ENCODE measurements at places on chromosomes 7 and 10.

DNA sequence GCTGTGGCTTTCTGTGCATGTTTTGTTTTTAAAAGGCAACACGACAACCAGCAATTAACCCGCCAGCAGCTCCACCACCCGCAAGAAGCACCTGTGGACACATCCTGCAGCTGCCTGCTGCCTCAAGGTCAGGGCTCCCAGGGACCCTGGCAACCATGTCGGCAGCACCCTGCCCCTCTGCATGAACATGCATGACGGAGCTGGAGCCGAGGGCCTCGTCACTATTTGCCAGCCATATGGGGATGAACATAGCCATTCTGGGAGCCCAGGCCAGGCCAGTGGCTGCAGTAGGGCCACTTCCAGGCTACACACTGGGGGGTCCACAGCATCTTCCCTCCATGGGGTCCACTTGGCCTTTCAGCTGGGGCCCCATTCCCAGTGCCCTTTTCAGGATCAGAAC is 52.9 kb downstream of the CAMK2B start:
- DNase-seq = no peak

GRCh38 chr10:77511498-77512218 is 126.0 kb downstream of the KCNMA1 start:
- DNase-seq = no peak

DNA sequence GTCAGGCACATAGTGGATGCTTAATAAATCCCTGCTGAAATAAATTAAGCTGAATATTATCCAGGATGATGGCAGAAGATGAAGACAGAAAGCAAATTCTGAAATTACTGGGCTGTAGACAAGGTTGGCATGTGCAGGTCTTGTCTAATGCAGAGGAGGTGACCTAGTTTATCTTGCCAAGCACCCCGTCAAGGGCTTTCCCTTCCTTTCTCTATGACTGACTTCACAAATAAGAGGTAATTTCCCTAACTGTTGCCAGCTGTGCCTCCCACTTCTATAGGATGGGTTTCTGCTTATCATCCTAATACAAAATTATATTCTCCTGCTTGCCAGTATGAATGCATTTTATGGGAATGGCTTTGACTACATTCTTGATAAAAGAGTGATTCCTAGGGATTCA is 38.0 kb downstream of the LHFPL3 start:
- DNase-seq = no peak

GRCh38 chr7:138665249-138665648 is 35.9 kb downstream of the SVOPL start:
- no peak for DNase-seq

DNA sequence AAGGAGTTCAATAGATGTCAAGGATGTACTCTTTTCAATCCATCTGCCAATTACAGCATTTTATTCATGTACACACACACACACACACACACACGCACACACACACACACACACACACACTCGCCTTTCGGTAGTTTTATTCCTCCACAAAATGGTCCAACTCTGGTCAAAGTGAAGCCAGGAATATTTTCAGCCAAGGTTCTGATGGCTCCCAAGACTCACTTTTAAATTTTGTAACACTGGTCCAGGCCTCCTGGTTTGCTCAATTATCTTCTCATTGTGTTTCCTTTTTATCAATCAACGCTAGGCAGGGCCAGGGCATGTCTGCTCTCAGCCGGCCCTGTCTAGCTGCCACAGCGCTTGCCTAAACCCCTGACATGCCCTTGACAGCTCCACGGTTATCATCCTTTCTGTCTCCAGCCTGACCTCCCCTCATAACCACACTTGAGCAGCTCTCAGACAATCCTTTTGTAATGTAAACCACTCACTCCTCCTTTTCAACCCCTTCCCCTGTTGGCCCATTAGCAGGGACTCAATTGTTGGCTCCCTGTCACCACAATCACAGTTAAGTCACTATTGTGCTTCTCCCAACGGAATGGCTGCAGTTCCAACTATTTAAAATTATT is 115.1 kb downstream of the ICA1 start:
- no peak for DNase-seq

DNA sequence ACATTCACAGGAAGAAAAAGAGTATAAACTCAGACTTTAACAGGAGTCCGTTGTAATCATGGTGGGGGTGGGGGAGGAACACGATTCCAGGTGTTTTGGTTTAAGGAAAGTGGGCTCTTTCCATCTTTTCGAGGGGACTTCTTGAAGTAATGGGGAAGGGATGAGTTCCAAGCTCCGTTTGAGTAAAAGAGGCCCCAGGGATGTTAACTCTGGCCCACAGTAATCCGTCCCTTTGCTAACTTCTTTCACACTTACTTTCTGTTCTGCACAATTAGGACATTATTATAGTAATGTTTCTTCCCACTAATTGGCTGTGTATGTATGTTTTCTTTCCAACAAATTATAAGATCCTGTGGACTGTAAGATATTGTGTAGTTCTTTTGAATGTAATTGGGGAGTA is 374.4 kb downstream of the BBS9 start:
- DNase-seq = no peak

- DNase-seq = no peak
Observed at GRCh38 chr10:1575481-1576244, 161.7 kb downstream of the ADARB2 start.

DNA sequence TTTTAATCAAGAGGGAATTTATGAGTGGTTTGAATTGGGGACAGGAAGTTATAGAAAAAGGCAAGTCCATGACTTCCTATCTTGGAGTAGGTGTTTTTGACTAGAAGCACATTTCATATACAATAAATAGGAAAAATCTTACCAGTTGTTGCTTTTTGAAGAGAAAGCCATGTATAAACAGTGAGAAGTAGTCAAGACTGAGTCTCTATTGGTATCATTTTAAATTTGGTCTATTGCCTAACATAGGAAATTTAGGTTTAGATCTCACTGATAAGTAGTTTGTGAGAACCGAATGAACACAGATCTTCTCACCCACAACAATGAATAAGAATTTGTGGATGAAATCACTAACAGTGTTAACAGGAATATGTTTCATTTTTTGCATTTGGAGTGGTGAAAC is 387.2 kb downstream of the BBS9 start:
- DNase-seq = no peak

GRCh38 chr10:47318706-47319105 is 3.5 kb upstream of the GDF2 start:
- DNase-seq = no peak

- DNase-seq = no peak
Observed at GRCh38 chr10:129494176-129494575, 27.1 kb downstream of the MGMT start.

GRCh38 chr10:44627591-44628354 is 242.9 kb upstream of the CXCL12 start:
- DNase-seq = no peak

- no peak for DNase-seq
Observed at GRCh38 chr7:91128683-91129348, 135.4 kb upstream of the FZD1 start.

GRCh38 chr7:86558680-86559501 is 84.8 kb upstream of the GRM3 start:
- no peak for DNase-seq

- DNase-seq = no peak
Observed at GRCh38 chr7:133789974-133790373, 337.2 kb upstream of the LRGUK start.

- no peak for DNase-seq
Observed at GRCh38 chr7:13276977-13277376, 589.5 kb downstream of the ARL4A start.

DNA sequence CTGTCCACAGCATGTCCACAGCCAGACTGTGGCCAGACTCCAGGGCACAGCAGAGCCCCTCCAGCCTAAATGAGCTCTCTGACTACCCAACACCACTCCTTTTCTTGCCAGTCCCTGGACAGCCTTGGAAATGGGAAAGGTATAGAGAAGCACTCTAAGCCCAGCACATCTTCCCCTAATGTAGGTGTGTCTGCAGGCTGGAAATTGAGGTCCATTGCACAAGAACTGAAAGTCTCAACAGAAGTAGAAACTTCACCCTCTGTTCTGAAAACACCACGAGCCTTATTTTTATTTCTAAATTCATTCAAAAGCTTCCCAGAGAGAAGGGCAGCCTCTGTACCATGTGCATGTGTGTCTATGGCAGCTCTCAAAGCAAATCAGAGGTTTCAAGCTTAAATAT is 3.7 kb upstream of the KCNMA1 start:
- no peak for DNase-seq

DNA sequence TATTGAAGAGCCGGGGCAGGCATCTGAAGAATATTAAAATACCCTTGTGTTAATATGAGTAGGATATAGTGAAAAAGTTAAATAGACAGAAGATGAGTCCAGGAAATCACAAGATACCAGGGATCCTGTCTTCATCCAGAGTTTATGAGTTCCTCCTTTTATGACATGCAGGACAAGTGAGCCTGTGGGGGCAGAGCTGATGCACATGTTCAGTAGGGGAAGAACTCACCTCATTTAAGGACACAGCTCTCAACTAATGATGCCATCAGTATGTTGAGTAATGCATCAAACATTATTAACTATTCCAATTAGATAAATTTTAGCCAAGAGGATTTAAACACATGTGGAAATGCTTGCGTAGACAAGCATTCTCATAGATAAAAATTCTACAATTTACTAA is 435.8 kb upstream of the AKR1E2 start:
- DNase-seq = no peak

DNA sequence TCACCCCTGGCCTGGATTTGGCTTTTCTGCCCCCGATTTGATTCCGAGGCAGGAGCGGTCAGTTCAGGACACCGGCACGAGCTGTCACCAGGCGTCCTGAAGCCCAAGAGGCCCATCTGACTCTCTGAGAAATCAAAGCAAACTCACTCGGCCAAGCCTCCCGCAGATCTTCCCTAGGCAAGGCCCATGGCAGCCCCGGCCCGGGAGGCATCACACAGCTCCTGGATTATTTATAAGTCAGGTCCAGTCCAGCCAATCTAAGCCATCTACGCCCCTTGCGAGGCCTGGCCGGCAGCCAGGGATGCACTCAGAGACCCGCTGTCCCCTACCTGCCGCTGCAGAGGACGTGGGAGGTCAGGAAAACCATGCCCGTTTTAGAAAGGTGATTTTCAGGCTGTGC is 87.3 kb upstream of the DIP2C start:
- no peak for DNase-seq

DNA sequence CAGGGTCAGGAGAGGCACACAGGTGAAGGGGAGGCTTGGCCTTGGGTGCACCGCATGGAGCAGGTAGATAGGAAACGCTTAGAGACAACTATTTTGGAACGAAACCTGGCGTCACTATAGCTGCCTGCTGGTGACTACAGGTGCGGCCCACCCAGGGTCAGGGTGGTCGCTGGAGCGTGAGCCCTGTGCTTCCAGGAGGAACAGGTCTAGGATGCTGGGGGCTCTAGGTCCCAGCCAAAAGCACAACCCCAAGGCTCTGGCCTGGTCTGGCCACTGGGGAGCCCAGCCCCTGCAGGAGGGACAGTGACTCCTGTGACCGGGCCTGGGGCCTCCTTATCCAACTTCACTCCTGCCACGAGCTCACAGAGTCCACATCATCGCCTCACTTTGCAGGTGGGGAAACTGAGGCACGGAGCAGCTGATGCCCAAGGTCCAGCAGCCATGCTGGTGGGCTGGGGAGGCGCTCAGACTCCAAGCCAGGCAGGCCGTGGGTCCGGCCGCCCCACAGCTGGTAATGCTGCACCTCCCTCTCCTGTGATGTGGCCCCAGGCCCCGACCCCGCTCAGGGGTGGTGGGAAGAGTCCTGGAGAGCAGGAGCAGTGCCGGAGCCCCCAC is 9.0 kb downstream of the LFNG start:
- no peak for DNase-seq

DNA sequence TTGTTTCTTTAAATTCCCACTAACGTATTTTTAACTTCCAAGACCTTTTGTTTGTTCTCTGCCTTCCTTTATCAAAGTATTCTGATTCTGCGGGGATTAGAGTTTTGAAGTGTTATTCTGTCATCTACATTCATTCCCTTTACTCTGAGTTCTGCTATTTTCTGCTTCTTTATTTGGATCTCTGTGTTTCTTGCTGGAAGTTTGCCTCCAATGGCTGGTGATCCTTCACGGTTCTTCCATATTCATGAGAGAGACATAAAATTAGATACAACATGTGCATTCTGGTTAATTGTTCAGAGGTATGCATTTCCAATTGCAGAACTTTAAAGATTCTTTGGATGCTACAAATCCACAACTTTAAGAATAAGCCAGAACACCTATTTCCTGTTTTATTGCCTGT is 244.7 kb upstream of the ADARB2 start:
- DNase-seq = no peak

DNA sequence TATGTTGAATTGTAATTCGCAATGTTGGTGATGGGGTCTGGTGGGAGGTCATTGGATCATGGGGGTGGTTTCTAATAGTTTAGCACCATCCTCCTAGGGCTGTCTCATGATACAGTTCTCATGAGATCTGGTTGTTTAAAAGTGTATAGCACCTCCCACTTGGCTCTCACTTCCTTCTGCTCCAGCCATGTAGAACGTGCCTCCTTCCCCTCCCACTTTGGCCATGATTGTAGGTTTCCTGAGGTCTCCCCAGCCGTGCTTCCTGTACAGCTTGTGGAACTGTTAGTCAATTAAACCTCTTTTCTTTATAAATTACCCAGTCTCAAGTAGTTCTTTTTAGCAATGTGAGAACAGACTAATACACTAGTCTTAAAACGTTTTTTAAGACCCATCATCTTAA is 15.6 kb upstream of the HECW1 start:
- no peak for DNase-seq

GRCh38 chr10:27390681-27391080 is 113.4 kb upstream of the RAB18 start:
- no peak for DNase-seq

DNA sequence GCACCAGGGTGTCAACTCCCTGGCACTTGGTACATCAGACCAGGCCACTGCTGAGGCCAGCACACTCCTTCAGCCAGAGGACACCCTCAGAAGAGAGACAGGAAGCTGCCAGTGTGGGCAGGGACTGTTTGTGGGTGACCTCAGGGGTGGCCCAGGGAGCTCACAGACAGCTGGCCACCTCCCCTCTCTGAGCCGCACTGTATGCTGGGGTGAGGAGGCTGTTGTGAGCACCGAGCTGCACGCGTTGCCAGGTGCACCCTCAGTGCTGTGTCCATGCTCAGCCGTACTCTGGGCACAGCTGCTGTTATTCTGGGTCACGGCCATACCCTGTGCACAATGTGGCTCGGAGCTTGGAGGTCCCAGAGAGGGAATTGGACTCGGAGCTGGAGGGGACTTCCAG is 61.5 kb upstream of the NANOS1 start:
- no peak for DNase-seq

- DNase-seq = no peak
Observed at GRCh38 chr10:121096617-121097431, 245.7 kb downstream of the WDR11 start.

DNA sequence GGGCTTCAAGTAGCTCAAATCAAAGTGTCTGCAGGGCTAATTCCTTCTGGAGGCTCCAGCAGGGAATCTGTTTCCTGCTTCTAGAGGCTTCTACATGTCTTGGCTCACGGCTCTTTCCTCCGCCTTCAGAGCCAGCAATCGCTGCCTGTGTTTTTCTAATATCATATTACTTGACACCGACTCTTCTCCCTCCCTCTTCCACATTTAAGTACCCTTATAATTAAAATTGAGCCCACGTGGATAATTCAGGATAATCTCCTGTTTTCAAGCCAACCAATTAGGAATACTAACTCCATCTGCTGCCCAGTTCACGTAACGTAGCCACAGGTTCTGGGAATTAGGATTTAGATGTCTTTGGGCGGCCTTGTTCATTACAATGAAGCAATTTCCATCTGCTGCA is 372.2 kb downstream of the DPP6 start:
- no peak for DNase-seq

All from T-cell (primary cell).